ENCODE measurements at places on chromosomes 7 and 10. TPM values are rescaled to one million over a fixed set of nuclear protein-coding genes. Genes with fewer than 3 reads are reported as not detected.
A peak's percentile ranks its signal among the peaks of the same experiment; 100 is the strongest.

DNA sequence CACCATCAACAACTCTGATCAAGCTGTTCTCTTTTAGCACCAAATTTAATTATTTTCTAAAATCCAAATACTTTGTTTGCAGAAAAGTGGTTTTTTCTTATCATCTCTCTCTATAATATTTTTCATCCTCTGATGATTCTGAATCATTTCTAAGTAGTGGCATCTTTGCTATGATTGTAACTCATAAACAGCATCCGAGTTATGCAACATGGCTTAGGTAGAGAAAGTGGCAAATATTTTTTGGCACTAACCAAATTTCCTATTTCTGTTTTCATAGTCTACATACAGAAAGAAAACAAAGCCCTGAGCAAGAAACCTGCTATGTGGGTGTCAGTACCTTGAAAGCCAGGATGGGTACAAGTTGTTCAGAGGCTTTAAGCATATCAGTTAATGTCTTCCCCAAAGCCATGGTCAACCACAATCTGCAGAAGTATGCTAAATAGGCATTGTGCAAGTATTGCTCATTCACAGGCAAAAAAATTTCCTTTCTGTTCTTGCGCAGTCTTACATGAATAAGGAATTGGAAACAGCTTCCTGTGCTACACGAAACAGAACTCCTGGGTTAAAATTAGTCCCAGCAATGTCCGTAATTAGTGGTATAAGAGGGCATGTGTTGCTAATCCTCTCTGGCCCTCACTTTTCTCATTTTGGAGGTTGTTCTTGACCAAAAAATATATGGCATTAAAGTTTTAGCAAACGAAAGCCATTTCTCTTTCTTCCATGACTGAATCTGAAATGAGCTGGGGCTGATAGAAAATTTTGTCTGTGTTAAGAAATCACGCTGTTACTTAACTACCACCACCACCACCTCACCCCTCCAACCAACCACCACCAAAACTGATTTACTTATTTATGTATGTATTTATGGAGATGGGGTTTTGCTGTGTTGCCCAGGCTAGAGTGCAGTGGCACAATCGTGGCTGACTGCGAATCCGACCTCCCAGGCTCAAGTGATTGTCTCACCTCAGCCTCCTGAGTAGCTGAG is 325.6 kb upstream of the MAGI2 start:
- H3K36me3 ChIP-seq: no peaks in the 10 kb centered on the region
- H3K27me3 ChIP-seq: no peaks in the 10 kb centered on the region
- DNase-seq: no peak
- no peak overlapping the region for H3K27ac ChIP-seq
- no peaks in the 10 kb centered on the region for H3K4me1 ChIP-seq

Gene LRRC17
- total RNA-seq: 0.14 TPM

DNA sequence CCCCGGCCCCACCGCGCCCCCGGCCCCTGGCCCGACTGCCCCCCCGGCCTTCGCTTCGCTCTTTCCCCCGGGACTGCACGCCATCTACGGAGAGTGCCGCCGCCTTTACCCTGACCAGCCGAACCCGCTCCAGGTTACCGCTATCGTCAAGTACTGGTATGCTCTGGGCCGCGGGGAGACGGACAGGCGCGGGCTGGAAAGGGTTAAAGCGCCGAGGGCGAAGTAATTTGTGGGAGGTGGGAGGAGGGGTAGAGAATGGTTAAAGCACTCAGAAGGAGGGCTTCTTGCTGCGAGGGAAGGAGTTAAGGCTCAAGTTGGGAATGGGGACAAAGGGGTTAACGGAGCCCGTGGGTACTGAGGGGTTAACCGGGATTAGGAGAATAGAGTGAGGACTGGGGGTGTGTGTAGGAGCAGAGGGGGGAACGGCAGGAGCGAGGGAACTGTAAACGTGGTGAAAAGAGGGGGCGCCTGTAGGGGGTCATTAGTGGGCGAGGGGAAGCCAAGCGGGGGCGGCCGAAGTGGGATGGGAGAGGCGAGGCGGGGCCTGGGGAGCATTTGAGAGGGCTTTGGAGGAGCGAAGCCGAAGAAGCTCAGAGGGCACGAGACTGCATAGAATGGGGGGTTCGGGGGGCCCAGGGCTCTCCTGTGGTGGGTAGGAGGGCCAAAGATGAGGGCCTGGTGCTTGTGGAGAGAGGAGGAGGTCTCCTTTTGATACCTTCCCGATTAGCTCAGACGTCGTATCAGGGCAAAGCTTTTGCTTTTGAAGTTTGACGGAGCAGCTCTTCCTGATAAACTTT is 605 bp downstream of the SUFU start:
- H3K4me3 ChIP-seq: no peak overlapping the region
- no peaks in the 10 kb centered on the region for H3K36me3 ChIP-seq
- no peaks in the 10 kb centered on the region for H3K27me3 ChIP-seq
- H3K4me1 ChIP-seq: peaks cover 11% of the 10 kb centered on the region
- DNase-seq: no peak

GRCh38 chr7:45569290-45569685 is 4.9 kb upstream of the ADCY1 start:
- DNase-seq: no peak
- H3K27ac ChIP-seq: no peak overlapping the region
- no peak overlapping the region for H3K4me3 ChIP-seq
- no peaks in the 10 kb centered on the region for H3K4me1 ChIP-seq
- H3K36me3 ChIP-seq: no peaks in the 10 kb centered on the region

DNA sequence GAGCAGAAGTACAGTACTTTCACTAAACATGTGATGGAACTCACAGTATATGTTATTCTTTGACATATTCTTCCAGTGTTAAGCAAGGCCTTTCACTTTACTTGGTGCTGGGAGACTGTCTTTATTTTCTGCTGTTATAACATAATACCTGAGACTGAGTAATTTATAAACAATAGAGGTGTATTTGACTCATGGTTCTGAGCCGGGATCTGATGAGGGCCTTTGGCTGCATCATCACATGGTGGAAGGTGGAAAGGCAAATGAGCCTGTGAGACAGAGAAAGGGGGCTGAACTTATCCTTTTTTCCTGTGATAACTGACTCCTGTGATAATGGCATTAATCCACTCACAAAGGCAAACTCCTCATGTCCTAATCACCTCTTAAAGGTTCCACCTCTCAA is 1.4 kb downstream of the SUPV3L1 start:
- peaks cover 38% of the 10 kb centered on the region for H3K4me1 ChIP-seq
- peak overlapping the region; percentile 97 for H3K27ac ChIP-seq

- H3K36me3 ChIP-seq: no peaks in the 10 kb centered on the region
- H3K4me3 ChIP-seq: no peak overlapping the region
- H3K4me1 ChIP-seq: no peaks in the 10 kb centered on the region
- DNase-seq: no peak
- no peak overlapping the region for H3K27ac ChIP-seq
- H3K27me3 ChIP-seq: no peaks in the 10 kb centered on the region
Observed at GRCh38 chr10:81177651-81178244, 640.0 kb downstream of the SH2D4B start.

DNA sequence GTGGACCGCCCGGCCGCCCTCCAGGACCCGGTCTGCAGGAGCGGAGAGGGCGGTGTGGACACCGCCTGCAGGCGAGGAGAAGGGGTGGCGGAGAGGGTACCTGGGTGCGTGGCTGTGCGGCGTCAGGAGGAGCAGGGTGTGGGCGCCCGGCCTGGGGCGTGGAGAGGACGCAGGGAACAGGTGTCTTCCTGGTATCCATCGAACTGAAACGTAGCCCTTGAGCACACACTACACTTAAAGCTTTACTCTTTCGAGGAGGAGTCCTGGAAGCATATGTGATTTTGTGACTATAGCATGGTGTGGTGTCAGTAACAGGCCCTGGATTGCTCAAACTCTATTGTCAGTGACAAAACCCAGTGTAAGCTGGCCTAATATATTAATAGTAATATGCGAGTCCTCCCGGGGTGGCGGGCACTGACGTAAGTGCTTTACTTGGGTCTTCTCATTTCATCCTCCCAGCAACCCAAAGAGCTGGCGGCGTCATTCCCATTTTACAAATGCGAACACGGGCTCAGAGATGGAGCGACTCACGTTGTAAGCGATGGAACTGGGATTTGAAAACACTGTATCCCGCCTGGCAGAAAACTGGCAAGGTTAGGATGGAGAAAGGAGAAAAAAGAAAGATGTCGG is 508 bp upstream of the TECPR1 start:
- no peak for DNase-seq
- H3K4me1 ChIP-seq: peaks cover 38% of the 10 kb centered on the region
- peak overlapping the region; percentile 92 for H3K27ac ChIP-seq
- H3K4me3 ChIP-seq: peak overlapping the region; percentile 88

Gene IL2RA
- 1,187 TPM for total RNA-seq

Measured in natural killer cell treated with Interleukin-12 subunit alpha and Interleukin-12 subunit beta and Interleukin-15 and Interleukin-18, amount 100 ng/mL, for 72 hours (primary cell).